GM12892 (cell line): ENCODE measurements at places on chromosomes 2 and 18.

DNA sequence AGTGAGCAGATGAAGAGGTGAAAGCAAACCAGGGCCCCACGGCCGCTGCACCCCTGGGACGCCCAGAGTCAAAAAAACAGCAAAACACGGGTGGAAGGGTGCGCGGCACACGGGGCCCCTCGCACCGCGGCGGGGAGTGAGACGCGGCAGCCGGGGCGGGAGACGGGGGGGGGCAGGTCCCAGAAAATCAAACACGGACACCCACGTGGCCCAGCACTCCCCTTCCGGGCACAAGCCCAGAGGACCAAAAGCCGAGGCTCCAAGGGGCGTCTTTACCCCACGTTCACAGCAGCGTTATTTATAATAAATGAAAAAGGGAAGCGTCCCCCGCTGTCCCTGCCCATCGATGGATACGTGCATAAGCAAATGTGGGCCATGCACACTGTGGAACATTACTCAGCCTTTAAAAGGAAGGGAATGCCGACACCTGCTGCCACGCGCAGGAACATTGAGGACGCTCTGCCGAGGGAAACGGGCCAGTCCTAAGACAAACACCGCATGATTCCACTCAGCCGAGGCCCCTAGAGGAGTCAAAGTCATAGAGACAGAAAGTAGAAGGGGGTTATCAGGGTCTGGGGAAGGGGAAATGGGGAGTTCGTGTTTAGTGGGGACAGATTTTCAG, 677 bp upstream of the COPS9 start:
- DNase-seq: no peak

GRCh38 chr2:198283146-198283545, 478.8 kb downstream of the PLCL1 start:
- no peak for DNase-seq

- no peak for DNase-seq
Observed at GRCh38 chr2:152198499-152198898, 22.9 kb upstream of the STAM2 start.

GRCh38 chr2:237208373-237209260, 122.9 kb downstream of the COPS8 start:
- no peak for DNase-seq

DNA sequence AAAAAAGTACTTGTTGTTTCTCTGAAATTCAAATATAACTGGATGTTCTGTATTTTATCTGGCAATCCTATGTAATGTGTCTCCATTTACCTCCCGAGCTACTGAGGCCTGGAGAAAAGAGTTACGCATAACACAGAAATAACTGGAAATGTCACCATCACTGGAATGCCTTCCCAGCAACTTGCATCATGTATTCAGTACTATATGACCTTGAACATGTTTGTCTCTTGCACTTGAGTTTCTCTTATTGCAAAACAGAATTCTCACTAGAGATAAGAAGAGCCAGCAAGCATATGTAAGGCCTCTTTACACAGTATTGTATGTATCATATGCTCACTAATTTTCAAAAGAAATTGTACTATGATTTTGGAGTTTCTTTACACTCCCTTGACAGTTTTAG, 99.6 kb upstream of the CTAGE1 start:
- no peak for DNase-seq

- DNase-seq: no peak
Observed at GRCh38 chr2:157743051-157743450, 114.4 kb upstream of the ACVR1C start.

- no peak for DNase-seq
Observed at GRCh38 chr2:170310876-170311502, 133.0 kb downstream of the MYO3B start.

- no peak for DNase-seq
Observed at GRCh38 chr2:72386288-72386687, 238.6 kb upstream of the CYP26B1 start.

GRCh38 chr2:161571051-161571429, 53.2 kb upstream of the SLC4A10 start:
- no peak for DNase-seq

DNA sequence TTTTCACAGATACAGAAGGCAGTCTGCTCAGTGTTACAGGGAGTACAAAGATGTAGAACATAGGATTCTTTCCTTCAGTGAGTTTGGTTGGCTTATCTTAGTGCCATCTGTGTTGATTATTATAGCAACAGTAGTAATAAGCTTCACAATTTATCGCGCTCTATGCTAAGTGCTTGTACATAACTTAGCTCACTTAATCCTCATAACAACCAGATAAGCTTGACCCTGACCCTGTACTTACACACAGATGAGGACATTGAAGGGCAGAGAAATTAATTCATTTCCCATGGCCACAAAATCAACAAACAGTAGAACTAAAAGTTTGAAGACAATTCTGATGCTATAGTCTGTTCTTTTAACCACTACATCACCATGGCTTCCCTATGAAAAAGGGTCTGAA, 121.8 kb downstream of the SPHKAP start:
- no peak for DNase-seq

- DNase-seq: no peak
Observed at GRCh38 chr2:204187229-204188083, 250.9 kb downstream of the ICOS start.

GRCh38 chr18:13376841-13377351, 158.3 kb downstream of the LDLRAD4 start:
- DNase-seq: no peak

DNA sequence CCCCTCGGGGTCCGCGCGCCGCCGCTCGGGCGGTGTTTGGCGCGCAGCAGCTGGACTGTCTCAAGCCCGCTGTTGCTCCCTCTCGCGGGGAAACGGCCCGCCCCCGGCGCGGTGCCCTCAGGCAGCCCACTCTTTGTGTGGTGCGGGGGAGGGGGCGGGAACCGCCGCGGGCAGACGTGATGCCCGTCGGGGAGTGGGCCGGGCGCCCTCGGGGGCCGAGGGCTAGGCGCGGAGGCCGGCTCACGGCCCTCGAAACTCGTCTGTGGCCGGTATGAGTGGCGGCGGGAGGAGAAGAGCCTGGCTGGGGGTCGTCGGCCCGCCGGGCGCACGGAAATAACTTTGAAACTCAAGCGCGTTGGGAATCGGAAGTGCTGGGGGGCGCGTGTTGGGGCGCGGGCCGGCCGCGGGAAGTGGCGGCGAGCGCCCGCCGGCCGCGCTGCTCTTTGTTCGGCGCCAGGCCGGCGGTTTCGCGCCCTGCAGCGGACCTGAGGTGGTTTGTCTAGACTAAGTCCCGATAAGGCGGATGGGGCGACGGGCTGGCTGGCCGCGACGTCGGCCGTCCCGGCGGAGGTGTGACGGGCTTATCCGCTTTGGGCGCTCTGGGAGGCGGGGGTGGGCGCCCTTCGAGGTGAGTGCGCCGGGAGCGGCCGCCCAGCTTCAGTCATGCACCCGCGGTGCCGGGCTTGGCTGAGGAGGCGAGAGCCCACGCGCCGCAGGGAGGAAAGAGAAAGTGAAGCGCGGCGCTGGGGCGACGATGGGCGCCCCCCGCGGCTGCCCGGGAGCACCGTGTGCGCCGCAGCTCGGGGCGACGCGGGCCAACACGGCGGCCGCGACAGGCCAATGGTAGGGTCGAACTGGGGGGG, 679 bp downstream of the PTMA start:
- no peak for DNase-seq
